ENCODE measurements at places on chromosomes 16 and 17.

- DNase-seq = no peak
Observed at GRCh38 chr17:76707985-76708807, 2.6 kb downstream of the MXRA7 start.

DNA sequence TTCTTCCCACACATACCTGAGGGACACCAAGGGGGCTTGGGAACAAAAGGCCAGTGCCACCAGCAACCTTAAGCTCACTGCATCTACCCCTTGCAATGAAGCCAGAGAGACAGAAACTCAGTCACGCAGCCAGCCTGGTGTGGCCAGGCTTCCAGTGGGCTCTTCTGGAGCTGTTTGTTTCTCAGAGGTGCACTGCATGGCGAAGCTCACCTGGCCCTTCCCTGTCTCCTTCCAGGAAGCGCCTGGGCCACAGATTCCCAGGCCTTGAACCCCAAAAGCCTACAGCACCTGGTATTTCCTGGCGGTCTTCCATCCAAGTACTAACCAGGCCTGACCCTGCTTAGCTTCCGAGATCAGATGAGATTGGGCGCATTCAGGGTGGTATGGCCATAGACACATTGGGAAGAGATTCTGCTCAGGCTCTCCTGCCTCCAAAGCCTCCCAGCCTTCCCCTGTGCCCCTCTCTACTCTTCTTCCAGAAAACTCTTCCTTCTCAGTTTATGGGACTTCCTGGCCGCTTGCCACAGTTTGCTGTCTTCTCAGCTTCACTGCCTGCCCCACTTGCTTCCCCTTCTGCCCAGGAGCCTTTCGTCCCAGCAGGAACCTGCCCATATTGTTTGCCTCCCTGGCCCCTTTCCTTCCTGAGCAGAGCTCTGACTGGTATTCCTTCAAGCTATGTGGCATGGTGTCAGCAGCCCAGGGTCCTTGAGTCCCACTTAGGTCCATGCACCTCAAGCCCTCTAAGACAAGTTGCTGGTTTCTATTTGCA lies 1.6 kb downstream of the CISD3 start:
- no peak for DNase-seq

GRCh38 chr16:7579454-7579853 lies 246.8 kb downstream of the RBFOX1 start:
- no peak for DNase-seq

DNA sequence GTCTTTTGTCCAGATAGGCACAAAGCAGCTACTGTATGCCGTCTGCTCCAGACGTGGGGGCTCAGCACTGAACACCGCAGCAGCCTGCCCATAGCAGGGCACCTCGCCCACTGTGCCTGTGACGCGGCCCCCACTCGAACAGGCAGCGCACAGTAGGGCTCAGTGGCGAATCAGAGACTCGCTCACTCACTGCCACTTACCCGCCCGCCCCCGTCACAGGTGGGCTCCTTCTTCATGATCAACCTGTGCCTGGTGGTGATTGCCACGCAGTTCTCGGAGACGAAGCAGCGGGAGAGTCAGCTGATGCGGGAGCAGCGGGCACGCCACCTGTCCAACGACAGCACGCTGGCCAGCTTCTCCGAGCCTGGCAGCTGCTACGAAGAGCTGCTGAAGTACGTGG lies 23.6 kb downstream of the TPSG1 start:
- DNase-seq = no peak

GRCh38 chr17:82623707-82624106 lies 24.5 kb downstream of the WDR45B start:
- no peak for DNase-seq

- no peak for DNase-seq
Observed at GRCh38 chr17:40484973-40485530, 16.4 kb downstream of the TNS4 start.

DNA sequence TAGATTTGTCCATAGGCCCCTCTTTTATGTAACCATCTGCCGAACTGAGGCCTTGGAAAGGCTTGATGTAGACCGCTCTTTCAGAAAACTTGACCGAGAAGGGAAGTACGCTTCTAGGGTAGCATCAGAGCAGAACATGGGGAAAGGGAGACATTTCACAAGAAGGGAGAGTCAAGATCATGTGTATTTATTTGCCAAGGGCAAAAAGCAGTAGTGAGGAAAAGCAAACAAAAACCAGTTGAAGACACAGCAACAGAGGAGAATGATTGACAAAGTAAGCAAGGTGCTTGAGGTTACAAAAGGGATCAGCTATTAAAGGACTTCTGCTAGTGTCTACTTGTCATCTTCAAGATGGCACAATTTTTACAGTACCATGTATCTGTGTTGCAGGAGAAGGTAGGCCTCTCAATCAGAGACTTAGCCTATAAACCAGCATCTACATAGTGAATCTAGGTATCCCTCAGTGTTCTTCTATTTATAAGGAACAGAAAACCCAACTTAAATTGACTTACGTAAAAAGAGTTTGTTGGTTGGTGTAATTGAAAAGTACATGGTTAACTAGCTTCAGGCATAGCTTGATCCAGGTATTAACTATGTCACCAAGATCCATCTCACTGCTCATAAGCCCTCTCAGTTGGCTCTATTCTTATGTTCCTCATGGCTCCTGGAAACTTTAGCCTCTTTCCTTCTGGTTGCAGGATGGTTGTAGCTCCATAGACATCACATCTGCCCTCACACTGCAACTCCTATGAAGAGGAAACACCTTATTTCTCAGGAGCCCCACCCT lies 288.4 kb downstream of the IRX3 start:
- no peak for DNase-seq

GRCh38 chr17:692116-692515 lies 22.5 kb downstream of the VPS53 start:
- no peak for DNase-seq

GRCh38 chr17:70808596-70808995 lies 639.3 kb downstream of the KCNJ2 start:
- no peak for DNase-seq

DNA sequence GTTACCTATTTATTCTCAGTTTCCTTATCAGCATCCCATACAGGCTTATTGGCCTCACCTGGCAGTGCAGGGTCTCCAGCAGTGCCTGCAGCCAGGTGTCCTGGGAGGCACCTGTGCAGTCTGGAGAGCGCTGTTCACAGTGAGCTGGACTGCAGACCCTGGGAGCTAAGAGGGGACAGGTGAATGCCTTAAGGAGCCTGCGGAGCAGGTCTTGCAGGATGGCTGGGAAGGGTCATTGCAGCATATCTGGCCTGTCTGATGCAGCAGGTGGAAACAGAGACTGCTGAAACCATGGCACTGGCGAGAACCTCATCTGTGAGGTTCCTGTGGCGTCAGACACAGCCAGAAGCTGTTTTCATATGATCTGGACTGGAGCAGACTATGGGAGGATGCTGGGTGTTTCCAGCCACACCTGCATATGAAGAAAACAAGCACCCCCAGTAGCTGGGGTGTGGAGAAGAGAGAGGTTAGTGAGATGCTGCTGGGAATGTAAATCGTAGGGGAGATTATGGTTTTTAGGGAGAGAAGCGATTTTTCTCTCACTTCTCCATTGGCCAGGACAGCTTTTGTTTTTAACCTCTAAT lies 77.0 kb downstream of the NTN1 start:
- no peak for DNase-seq

DNA sequence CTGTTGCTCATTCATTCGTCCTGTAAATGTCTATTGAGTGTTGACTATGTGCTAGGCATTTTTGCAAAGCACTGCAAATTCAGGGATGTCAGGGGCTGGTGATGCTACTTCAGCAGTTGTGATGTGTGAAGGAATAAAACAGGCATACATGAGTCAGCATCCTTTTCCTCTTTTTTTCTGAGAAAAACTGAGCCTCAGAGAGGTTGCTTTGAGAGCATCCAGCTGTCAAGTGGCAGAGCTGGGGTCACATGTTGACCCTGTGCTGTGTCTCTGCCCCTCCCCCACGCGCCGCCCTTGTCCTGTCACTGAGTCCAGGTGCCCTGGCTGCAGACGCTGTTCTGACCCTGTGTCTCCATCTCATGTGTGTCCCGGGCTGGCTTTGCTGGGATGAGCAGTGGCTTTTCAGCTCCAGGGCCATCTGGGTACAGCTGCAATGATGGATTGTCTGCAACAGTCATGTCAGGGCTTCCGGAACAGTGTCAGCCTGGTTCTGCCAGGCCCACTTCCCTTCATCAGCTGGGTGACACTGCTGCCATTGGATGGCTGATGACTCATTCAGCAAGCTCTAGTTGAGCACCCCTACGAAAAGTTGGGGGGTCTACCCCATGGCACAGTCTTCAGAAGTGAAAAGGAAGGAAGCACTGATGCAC lies 14.9 kb downstream of the SEC14L5 start:
- no peak for DNase-seq

GRCh38 chr16:23149267-23149992 lies at the start of gene USP31:
Gene USP31, minus strand, starts transcription at chr16:23149452. Its CDS starts 182 bp downstream, at chr16:23149270.
- peak; percentile 84 for DNase-seq

DNA sequence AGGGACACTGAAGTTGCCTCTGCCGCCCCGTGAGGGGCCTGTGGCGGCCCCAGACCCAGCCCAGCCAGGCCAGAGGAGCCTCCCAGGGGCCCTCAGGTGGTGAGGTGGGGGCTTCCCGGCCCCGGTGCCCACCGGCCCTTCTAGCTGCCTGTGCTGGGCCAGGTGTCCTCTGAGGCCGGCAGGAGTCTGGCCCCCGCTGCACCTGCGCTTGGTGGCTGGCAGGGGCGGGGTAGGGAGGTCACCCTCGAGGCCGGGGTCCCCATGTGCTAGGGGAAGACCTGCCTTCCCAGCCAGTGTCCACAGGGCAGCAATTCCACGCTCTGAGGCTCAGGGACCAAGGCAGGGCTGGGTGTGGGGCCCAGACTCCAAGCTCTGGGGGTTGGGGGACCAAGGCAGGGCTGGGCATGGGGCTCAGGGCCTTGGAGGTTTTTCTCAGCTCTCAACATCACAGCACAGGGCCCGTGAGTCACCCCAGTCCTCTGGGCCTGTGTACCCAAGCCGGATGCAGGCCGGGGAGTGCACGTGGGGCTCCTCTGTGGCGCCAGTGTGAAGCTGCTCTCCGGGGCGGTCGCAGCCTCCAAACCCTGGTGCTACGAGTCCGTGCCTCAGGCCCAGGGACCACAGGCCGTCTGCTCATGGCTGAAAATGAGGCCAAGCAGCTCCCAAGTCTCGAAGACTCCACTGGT lies 1.3 kb upstream of the CCDC154 start:
- DNase-seq = no peak

DNA sequence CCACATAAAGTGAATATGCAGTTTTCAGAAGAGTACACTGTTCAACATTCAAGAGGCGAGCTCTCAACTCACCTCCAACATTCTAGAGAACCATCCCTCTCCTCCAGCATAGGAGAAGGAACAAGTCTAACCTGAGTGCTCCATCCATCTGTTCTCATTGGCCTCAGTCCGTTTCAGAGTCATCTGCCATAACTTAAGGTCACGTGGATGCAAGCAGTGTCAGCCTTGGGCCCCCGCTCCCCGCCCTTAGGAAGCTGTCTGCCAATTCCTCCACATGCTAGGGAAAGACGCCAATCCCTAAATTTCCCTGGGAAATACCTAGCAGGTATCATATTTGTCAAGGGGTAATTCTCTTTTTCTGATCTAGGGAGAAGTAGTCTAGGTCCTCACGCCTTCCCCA lies 21.4 kb downstream of the MARVELD3 start:
- DNase-seq = no peak

DNA sequence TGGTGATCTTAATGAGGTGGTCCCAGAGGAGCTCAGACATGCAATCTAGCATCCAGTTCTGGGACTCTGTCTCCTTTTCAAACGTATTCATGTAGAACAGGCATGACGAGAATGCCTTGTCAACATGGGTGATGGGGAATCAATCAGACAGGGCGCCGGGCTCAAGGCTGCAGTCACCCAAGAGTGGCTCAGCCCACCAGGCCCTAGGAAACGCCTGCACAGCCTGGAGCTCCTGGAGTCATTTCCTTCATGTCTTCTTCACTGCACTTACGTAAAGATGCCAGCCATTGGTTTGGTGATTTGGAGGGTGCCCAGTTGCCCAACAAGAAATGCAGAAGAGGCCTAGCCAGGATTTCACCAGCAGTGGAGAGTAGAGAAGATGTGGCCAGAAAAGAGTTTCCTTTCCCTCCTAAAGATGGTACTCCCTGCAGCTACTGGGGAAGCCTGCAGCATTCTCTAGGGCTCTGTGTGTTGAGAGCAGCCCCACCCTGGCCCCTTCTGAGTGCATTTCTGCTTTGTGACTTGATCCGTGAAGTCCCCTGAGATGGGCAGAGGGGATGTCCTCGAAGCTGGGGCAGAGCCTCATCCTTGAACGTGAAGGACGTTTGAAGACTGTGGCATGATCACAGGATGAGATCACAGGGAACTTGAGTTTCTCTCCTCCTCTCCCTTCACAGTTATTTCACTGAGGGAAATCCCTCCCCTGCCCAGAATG lies 24.0 kb upstream of the STH start:
- no peak for DNase-seq

- DNase-seq = peak; percentile 20
Observed at GRCh38 chr17:43338886-43339516, 59.8 kb upstream of the ARL4D start.

DNA sequence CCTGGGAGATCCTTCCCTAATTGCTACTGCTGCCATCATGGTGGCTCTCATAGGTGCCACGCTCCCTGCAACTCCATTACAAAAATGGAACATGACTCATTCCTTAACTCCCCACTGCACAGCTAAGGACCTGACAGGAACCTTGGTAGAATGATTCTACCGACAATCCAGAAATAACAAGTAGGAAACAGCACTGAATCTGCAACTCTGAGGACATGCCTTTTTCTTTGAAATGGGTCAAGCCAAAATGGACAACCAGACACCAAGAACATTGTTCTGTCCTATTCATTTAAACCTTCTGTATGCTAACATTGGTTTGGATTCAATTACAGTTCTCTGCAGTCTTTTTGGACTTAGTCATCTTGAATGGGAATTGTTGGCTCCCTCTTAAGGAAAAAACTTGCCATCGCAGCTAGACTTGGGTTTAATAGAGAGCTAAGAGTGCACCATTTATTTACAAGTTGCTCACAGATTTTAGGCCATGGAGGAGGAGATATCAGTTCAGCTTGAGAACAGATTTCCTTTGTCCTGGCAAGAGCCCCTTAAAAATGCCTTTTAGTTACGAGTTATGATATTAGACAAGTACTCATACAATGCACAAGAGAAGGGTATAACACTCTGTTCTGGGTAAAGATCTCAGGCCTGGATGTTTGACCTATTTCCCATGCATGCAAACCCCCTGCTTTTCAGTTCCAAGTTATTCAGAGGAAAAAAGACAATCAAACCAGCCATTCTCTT lies 20.9 kb upstream of the NSRP1 start:
- no peak for DNase-seq

DNA sequence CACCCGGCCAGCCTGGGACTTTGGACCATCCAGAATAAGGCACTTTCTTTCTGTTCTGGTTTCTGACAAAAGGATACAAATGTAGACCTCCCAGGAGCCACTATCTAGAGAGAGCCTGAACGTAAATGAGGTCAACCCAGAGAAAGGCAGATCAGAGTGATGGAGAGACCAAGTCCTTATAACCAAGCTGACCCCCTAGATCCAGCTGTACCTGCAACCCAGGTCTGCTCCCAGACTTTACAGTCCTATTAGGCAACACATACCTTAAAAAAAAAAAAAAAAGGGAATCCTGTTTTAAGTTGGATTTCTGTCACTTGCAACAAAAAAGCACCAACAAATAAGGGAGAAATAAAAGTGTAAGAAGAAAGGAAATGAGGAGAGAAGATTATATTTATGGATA lies 23.2 kb downstream of the CPPED1 start:
- no peak for DNase-seq

- no peak for DNase-seq
Observed at GRCh38 chr16:13083681-13084080, 182.3 kb downstream of the SHISA9 start.

- DNase-seq = no peak
Observed at GRCh38 chr17:20063665-20064648, 54.8 kb downstream of the SPECC1 start.

Measured in effector memory CD4-positive, alpha-beta T cell (primary cell).